OCI-M1 (cell line): ENCODE measurements at places on chromosomes 2 and 18.

DNA sequence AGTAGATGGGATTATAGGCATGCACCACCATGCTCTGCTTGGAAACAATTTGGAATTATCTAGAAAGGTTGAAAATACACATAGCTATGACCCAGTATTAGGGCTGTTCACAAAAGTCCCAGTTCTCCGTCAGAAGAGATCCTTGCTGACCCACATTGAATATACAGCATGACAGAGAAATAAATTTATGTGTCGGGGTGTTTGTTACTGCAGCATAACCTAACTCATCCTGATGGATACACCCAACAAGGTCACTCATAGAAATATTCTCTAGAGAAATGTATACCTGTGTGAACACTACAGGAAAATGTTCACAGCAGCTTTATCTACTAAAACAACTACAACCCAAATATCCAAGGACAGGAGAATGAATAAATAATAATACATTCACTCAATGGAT is 9.0 kb downstream of the TBC1D8 start:
- DNase-seq, result no peak

DNA sequence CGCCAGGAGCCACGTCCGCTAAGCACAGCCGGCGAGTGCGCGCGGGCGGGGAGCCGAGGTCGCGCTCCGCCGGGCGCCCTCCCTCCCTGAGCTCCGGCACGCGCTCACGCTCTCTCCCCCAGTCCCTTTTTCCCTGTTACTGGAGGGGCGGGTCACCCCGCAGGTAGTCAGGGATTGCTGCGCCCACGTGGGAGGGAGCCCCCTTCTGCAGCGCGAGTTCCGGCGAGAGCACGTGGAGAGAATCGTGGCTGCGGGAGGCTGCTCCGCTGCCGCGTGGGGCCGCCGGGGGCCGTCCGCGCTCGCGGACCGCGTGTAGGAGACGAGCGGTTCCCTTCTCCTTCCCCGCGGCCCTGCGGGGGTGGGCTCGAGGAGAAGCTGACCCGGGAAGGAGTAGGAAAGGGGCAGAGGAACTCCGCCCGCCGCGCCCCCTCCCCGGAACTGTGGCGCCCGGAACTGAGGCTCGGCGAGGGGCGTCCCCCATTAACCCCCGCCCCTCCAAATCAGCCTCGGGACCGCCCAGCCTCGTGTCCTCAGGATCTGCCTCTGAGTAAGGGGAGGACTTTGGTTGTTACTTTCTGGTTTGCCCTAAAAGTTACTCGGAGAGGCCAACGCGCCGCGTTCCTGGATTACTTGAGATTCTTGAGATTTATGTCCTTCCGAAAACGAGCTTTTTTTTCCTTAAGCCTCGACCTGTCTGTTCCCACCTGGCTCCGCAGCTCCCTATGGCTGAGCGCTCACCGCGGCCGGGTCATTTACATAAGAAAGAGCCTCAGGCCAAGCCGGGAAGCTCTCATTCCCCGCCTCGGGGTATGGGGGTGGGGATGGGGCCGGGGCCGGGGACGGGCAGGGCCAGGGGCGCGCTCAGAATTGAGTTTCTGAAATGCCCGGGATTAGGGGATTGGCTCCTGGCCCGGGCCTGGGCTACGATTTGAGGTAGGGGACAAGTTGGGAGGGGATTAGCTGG is 1.1 kb downstream of the HK2 start:
- DNase-seq, result peak; percentile 64

GRCh38 chr18:10798727-10799550 is 273.1 kb downstream of the NAPG start:
- peak; percentile 21 for DNase-seq

GRCh38 chr18:54742659-54743604 is 85.3 kb upstream of the RAB27B start:
- peak; percentile 6 for DNase-seq

DNA sequence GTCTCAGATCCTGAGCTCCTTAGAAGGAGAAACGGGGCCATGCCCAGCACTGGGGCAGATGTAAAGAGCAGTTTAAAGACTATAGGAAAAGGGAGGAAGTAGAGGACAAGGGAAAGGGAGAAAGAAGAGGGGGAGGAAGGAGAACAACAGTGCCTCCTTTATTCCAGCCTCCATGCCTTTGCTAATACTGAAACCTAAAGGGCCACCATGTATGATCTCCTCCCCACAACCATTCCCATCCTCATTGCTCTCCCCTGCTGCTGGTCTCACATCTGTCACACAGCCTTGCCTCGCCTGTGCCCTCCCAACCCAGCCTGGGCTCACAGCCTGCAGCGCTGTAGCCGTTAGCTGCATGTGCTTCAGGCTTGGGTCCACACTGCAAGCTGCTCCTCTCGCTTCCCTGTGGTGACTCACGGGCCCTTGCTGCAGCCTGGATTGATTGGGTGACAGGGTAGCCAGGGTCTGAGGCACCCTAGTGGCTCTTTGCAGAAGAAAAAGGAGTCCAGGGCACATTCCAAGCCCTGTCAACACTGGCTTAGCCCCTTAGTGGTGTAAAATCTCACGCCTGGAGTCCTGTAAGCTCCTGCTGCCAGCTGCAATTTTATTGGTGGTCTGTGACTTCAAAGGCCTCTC is 281.9 kb downstream of the SRBD1 start:
- peak; percentile 3 for DNase-seq

DNA sequence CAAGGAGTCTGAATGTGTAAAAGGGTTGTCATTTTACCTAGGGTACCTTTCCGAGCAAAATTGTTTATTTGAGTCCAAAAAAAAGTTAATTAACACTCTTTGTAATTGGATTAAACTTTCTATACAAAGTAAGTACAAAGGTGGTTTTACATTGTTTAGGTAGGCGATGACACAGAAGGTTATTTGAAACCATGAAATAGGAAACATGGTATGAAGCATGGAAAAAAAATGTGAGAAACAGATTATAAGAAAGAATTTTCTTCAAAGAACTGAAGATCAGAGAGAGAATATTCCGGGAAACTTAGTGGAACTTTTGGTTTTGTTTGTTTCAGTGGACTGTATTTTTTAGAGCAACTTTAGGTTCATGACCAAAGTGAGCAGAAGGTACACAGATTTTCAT is 32.7 kb downstream of the CARF start:
- DNase-seq, result no peak

DNA sequence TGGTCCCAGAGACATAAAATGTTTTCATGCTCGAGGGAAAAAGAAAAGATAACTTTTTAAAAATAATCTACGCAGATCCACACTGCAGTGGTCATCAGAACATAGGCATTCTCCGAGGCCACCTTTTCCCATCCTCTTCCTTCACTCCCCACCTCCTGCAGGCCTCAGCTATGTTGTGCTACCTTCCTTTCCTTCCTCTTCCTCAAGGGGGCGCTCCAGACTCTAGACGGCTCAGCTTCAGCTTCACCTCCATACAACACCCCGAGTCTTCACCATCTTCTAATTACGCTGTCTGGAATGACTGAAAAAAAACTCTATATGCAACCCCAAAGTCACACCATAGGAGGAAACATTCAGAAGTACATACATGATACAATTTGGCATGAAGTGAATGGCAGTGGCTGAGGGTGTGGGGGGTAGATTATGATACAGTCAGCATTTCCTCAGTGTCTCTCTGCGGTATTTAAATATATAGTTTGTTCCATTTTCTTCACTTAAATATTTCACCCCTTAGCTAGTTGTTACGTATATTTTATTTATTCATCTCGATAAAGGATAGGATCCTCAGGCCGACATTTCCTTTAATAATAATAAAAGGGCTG is 583.6 kb downstream of the IRS1 start:
- DNase-seq, result peak; percentile 84

DNA sequence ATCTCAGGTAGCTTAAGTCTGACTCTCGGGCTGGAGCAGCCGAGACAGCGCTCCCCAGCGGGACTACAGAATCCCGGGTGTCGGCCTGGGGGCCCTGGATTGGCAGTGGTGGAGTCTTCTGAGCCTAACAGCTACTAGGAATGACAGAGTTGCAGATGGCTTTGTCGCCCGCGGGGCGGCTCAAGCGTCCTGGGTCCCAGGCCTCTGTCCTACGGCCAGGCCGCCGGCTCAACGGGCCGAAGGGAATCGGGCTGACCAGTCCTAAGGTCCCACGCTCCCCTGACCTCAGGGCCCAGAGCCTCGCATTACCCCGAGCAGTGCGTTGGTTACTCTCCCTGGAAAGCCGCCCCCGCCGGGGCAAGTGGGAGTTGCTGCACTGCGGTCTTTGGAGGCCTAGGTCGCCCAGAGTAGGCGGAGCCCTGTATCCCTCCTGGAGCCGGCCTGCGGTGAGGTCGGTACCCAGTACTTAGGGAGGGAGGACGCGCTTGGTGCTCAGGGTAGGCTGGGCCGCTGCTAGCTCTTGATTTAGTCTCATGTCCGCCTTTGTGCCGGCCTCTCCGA is 8.8 kb downstream of the SIX2 start:
- DNase-seq, result no peak

DNA sequence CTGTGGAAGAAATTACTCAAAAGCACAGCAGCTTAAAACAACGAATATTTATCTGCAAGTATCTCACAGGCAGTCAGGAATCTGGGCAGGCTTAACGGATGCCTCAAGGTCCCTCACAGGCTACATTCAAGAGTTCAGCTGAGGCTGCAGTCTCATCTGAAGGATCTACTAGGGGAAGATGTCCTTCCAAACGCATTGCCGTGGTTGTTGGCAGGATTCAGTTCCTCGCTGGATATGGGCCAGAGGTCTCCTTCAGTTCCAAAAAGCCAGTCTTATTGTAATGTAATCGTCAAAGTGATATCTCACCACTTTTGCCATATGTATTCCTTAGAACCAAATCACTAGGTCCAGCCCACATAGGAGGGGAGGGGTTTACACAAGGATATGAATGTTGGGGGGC is 98.2 kb upstream of the EPAS1 start:
- no peak for DNase-seq

DNA sequence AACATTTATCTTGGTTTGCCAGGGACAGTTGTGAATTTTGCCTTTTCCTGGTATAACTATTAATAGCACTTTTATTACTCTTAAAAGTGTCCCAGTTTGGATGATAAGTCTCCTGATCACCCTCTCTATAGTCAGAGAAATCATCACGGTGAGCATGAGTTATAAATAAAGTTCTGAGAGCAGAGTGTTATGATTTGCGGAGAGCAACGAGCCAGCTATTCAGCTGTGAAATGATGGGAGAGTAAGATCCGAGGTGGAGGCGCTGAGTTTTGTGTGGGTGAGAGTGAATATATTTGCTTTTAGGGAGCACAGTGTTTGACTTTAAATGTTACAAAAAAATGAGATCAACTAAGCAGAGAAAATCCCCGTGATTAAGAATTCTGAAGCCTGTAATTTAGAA is 179.6 kb downstream of the DSC3 start:
- DNase-seq, result no peak

DNA sequence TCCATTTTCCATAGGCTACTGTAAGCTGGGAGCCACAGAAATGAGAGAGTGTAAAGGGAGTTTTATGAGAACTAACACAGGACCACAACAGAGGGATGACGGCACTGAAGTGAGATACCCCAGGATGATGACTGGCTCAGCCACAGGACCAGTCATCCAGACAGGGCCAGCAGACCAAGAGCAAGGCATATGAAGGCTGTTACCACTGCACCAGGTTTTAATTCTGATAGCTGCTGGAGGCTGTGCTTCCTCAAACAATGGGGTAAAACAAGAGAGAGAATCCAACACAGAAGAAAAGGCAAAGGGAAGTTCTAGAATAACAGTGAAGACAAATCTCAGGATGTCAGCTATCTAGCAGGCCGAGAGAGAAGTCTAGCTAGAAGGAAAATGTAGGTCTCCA is 94.9 kb downstream of the BCL2 start:
- peak; percentile 21 for DNase-seq

- DNase-seq, result peak; percentile 57
These were observed 31.3 kb downstream of the SP140 start for GRCh38 chr2:230256733-230257332.

DNA sequence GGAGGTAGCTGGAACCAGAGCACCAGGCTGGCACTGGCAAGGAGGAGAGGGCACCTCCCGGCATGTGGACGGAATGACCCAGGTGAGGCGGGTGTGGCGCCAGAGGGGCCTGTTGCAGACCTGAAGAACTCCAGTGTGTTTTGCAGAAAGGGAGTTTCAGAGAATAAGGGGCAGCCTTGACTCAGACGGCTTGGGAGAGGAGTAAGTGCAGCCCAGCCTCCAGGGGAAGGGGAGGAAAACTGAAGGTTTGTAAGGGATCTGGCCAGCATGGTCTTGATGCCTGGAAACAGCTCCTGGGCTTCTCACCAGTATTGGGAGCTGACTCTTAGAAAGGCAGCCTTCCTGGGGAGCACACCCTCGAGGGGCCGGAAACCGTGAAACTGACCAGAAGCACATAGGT is 101.1 kb downstream of the AGAP1 start:
- no peak for DNase-seq

GRCh38 chr2:64192125-64192479 is 47.9 kb upstream of the PELI1 start:
- peak; percentile 43 for DNase-seq

- peak; percentile 80 for DNase-seq
These were observed 452.3 kb upstream of the ID2 start for GRCh38 chr2:8229546-8229986.

GRCh38 chr2:138708682-138709241 is 71.4 kb downstream of the NXPH2 start:
- DNase-seq, result no peak

DNA sequence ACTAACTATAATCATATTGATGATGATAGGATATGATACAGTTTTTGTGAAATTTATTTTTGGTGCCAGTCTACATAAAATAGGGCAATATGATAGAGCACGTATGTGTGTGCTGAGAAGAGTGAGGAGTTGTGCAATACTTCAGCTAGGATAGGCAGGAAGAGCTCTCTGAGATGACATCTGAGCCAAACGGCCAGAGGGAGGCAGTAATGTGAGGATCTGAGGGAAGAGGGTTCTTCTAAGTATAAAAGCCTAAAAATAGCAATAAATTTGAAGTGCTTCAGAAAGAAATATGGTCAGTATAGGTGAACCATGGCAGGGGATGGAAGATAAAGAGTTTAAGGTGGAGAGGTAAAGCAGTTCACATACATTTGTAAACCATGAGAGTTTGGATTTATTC is 102.5 kb downstream of the OLA1 start:
- peak; percentile 71 for DNase-seq

GRCh38 chr2:95315801-95316411 is 18.8 kb downstream of the KCNIP3 start:
- DNase-seq, result no peak

- peak; percentile 77 for DNase-seq
These were observed 5.5 kb downstream of the SYT4 start for GRCh38 chr18:43271593-43272432.

GRCh38 chr2:234951664-234952269 is at the start of gene SH3BP4:
Gene SH3BP4, plus strand, starts transcription at chr2:234952017. Its CDS starts 82,986 bp downstream, at chr2:235035003.
- no peak for DNase-seq
